Inflammatory macrophage (primary cell): ENCODE measurements at places on chromosomes 4 and X.
A peak's percentile ranks its signal among the peaks of the same experiment; 100 is the strongest.

GRCh38 chr4:57405359-57405758 lies 295.2 kb upstream of the IGFBP7 start:
- no peak for DNase-seq

DNA sequence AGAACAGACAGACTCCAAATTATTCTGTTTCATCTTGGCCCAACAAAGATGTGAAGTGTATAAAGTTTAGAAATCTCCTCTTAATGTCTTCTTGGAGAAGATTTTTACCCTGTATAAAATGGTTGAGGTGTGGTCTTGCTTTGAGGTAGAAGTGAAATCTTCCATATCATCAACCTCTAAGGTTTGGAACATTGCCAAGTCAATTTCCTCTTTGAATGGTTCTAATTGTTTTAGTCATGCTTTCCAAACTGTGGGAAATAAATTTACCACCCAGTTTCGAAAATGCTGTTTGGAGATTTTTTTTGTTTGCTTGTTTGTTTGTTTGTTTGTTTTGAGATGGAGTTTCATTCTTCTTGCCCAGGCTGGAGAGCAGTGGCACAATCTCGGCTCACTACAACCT lies 174.1 kb upstream of the ADAMTS3 start:
- DNase-seq: no peak

DNA sequence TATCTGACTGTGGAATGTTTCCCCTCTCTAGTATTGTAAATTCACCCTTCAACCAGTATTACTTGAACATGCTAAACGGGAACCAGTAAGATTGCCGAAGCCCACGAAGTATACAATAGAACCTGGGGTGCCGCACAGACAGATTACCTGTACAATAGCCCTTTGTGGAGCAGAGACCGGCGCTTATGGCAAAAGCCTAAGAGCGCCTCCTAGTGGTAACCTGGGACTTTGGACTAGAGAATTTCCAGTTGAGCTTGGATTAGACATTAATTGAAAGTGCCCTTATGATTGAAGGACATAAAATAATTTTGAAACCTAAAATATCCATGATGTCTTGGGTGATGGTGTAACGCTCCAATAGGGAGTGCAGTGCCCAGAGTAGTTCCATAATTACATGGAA lies 14.1 kb downstream of the ZNF157 start:
- DNase-seq: peak; percentile 57

- peak; percentile 56 for DNase-seq
Measured at GRCh38 chrX:15349046-15349445, 13.7 kb upstream of the PIGA start.

GRCh38 chr4:1477045-1477840 lies 71.0 kb upstream of the NKX1-1 start:
- DNase-seq: no peak

- no peak for DNase-seq
Measured at GRCh38 chr4:85774000-85774399, 299.1 kb downstream of the ARHGAP24 start.

DNA sequence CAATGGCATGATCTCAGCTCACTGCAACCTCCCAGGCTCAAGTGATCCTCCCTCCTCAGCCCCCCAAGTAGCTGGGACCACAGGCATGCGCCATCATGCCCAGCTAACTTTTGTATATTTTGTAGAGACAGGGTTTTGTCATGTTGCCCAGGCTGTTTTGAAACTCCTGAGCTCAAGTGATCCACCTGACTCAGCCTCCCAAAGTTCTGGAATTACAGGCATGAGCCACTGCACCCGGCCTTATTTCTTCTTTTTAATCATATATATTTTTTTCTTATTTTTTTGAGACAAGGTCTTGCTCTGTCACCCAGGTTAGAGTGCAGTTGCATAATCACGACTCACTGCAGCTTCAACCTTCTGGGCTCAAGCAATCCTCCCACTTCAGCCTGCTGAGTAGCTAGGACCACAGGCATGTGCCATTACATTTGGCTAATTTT lies 184.0 kb downstream of the TSPAN5 start:
- DNase-seq: peak; percentile 47

GRCh38 chr4:76758996-76759395 lies 138.9 kb downstream of the SOWAHB start:
- DNase-seq: no peak

DNA sequence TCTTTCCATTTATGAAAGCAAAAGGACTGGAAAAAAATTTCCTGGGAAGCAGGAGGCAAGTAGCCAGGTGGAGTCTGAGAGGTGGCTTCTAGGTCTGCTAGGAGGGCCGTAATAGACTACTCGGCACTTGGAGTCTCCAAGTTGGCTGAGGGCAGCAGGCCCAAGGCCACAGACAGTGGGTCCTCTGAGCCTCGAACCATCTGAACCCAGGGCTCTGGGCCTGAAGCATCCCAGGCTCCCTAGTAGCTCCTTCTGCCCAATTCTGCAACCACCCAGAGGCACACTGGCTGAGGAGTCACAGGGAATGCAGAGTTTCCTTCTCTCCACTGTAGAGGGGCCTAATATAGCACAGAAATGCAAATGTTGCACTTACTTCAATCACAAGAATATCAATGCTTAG lies 19.8 kb downstream of the TKTL1 start:
- DNase-seq: no peak

GRCh38 chr4:75071317-75071716 lies 138.4 kb downstream of the PARM1 start:
- DNase-seq: no peak

GRCh38 chr4:113069212-113069892 lies 19.9 kb downstream of the ANK2 start:
- DNase-seq: no peak

DNA sequence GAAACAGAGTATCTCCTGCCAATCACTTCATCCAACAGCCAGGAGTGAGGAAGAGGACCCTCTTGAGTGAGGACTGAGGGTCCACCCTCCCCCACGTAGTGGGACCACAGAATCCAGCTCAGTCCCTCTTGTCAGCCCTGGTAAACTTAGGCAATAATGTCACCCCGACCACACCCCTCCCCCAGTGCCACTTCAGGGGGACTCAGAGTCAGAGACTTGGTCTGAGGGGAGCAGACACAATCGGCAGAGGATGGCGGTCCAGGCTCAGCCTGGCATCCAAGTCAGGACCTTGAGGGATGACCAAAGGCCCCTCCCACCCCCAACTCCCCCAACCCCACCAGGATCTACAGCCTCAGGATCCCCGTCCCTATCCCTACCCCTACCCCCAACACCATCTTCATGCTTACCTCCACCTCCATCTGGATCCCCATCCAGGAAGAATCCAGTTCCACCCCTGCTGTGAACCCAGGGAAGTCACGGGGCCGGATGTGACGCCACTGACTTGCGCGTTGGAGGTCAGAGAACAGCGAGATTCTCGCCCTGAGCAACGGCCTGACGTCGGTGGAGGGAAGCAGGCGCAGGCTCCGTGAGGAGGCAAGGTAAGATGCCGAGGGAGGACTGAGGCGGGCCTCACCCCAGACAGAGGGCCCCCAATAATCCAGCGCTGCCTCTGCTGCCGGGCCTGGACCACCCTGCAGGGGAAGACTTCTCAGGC lies at the start of the genes CSAG1 and MAGEA12:
Gene CSAG1, minus strand, starts transcription at position 461 of the 715 bp plus-strand sequence. CDS start 1,261 bp downstream, outside the sequence.
Gene MAGEA12, plus strand, starts transcription at position 497 of the 715 bp plus-strand sequence. CDS start 2,405 bp downstream, outside the sequence.
- no peak for DNase-seq

GRCh38 chr4:141140391-141141200 lies 7.3 kb upstream of the RNF150 start:
- DNase-seq: no peak

DNA sequence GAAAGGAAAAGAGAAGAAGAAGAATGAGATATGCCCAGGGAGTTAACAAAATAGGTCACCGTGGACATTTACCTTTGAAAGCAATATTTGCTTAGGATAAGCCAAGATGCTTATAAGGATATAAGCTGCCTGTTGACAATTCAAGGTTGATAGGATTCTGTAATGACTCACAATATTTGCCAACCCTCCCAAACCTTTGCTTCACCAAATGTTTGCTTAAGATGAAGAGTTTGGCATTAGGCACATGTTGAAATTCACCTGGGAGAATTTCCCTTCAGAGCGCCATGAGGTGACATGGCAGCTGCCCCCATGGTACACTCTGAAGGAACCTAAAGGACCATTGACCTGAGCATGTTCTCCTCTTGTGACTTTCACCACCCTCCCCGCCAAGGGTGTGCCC lies 4.6 kb downstream of the PALLD start:
- DNase-seq: no peak

- no peak for DNase-seq
Measured at GRCh38 chr4:18938343-18939099, 917.0 kb upstream of the LCORL start.

GRCh38 chr4:158176108-158176507 lies 3.3 kb upstream of the GASK1B start:
- no peak for DNase-seq

GRCh38 chr4:139658185-139658584 lies 7.4 kb upstream of the MGST2 start:
- no peak for DNase-seq

GRCh38 chr4:119300101-119300978 lies 21.6 kb downstream of the FABP2 start:
- peak; percentile 96 for DNase-seq

DNA sequence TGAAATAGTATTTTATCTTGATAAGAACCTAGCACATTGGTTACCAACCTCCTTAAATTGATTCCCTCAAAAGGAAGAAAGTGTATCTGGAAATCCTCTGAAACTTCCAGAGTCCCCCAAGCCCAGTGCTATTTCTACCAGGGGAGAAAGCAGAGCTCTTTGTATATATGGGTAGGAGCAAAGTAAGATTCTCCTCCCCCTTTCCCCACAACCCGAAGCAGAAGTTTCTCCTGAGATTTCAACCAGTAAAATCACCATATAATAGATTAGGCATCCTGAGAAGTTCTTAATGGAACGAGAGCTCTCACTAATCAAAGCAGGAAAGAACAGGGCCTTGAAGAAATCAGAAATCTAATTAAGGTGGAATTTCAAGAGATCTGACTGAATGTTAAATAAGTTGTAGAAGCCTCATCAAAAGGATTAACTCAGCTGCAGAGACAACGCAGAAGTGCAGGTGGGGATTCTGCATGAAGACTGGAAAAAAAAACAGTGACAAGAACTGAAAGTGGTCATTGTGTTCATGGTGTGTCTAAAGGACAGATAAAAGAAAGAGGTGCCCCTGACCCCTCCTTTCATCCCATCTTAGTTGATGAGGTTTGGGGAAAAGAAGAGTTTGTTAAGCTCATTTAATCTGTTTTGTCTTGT lies 39.1 kb downstream of the VSIG4 start:
- DNase-seq: no peak

DNA sequence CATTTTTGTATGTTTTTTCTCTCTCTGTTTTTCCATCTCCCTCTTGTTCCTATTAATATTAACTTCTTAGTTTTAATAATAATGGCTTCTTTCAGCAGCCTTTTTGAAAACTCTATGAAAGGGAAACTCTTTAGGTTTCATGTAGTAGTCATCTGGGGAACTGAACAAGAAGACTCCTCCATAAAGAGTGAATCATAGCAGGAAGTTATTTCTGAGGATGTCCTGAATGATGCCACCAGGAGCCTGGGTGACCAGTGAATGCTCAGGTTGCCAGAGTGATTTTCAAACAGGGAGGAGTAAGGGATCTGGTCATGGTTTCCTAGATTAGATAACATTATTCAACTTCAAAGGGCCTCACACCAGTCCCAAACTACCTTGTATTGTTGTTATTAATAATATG lies 212.8 kb upstream of the PDE5A start:
- DNase-seq: no peak

DNA sequence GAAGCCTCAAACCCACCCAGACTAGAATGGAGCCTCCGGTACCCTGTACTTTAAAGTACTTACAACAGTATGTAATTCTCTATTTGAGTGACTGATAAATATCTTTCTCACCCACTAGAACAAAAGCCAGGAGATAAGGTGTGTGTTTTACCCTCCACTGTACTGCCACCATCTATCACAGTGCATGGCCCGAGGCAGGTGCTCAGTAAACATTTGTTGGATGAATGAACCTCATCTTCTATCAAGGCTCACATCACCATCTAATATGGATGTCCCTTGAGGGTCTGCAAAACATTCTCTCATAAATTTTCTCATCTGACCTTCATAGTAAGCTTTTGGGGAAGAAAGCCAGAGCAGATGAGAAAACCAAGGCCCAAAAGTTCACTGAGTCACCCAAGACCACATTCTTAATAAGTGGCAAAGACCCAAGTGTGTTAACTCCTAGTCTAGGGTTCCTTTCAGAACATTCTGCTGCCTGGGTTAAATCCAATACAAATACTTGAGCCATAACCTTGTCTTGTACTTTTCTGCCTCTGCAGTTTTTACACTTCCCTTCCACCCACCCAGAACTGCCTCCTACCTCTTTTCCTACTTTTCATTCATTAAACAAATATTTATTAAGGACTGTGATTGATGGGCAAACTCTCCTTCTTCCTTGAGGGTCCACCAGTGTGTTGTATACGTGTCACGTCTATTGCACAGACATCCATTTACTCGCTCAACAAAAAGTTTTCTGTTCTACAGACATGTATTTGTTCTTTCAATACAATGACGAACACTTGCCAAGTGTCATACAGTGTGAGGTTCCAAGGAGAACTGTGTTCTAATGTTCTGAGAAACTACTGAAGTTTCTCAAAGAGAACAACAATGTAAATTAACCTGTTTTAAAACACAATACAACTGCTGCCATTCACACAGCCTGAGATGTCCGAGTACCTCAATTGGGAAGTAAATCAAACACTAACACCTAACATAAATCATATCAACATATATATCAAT lies 35.7 kb downstream of the APBB2 start:
- DNase-seq: peak; percentile 24

- no peak for DNase-seq
Measured at GRCh38 chr4:22428441-22428840, 87.4 kb downstream of the ADGRA3 start.

GRCh38 chr4:145763399-145763798 lies 83.5 kb downstream of the C4orf51 start:
- DNase-seq: no peak

DNA sequence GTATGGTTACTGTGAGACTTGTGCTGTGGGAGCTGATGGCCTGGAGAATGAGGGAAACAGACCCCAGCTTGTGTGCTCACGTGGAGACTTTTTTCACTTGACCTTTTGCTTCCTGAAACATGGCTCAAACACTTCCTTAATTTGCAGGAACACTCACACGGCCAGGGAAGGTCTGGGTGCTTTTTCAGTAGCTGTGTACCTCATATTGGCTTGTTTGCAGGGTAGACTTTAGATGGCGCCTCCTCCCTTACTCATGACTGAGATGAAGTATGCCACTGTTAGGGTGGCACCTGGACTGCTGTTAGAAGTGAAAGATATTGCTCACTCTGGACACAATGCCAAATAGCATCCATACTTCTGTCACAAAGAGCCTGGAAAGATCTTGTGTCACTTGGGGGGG lies 75.7 kb upstream of the WDR1 start:
- peak; percentile 36 for DNase-seq

- no peak for DNase-seq
Measured at GRCh38 chrX:39782276-39782675, 315.5 kb downstream of the BCOR start.

DNA sequence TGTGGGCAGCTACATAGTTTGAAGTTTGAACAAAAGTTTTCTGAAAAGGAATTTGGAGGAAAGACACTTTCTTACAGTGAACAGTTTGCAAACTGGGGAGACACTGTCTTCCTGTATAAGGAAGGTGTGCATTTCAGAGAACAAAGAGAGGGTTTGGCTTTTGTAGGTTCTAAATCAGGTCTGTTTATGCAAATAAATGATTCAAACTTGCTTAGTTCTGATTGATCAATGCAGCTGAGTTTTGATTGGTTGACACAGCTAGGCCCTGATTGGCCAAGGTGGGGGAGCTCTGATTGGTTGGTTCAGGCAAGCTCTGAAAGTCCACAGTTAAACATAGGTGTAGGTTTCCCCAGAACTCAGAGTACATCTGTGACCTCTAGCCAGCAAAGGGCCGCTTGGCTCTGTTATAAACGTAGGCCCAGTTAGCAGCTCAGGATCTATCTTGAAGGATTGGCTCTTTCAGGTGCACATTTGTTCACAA lies 63.0 kb upstream of the ENPP6 start:
- no peak for DNase-seq
